HT1080 (cell line): ENCODE measurements at places on chromosomes 3 and 15. TPM values are rescaled to one million over a fixed set of nuclear protein-coding genes. Genes with fewer than 3 reads are reported as not detected.

KCNMB3 gene
- total RNA-seq = 0.23 and 0.45 TPM in 2 replicates

RYR3 gene
- 0.02 and 0.03 TPM in 2 replicates for total RNA-seq

OSTN gene
- total RNA-seq = not detected in 2 replicates

PRSS50 gene
- not detected in 2 replicates for total RNA-seq

PLA2G4D gene
- not detected in 2 replicates for total RNA-seq

UBA7 gene
- 8.1 and 13.0 TPM in 2 replicates for total RNA-seq

SLCO2A1 gene
- 0.02 TPM in 1 of 2 replicates, not detected in the other for total RNA-seq
